ENCODE measurements at places on chromosomes 7 and 10.
A peak's percentile ranks its signal among the peaks of the same experiment; 100 is the strongest.

DNA sequence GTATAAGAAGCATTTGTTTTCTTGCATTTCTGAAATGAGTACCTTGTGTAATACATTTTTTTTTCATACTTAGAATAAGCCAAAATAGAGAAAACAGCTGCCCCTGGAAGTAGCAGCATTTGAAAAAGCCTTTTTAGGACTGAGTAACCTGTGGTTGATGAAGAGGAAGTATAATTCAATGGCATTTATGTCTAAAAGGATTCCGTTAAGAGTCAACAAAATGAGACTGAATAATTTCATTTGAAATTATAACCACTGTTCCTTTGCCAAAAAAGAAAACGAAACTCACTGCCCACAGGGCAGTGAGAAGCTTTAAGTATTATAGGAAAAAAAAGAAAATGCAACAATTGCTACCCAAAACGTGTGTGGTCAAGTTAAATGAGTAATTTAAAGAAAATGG lies 705.6 kb upstream of the PHF14 start:
- no peak for DNase-seq

- DNase-seq = no peak
Observed at GRCh38 chr10:52436664-52437063, 122.6 kb downstream of the DKK1 start.

DNA sequence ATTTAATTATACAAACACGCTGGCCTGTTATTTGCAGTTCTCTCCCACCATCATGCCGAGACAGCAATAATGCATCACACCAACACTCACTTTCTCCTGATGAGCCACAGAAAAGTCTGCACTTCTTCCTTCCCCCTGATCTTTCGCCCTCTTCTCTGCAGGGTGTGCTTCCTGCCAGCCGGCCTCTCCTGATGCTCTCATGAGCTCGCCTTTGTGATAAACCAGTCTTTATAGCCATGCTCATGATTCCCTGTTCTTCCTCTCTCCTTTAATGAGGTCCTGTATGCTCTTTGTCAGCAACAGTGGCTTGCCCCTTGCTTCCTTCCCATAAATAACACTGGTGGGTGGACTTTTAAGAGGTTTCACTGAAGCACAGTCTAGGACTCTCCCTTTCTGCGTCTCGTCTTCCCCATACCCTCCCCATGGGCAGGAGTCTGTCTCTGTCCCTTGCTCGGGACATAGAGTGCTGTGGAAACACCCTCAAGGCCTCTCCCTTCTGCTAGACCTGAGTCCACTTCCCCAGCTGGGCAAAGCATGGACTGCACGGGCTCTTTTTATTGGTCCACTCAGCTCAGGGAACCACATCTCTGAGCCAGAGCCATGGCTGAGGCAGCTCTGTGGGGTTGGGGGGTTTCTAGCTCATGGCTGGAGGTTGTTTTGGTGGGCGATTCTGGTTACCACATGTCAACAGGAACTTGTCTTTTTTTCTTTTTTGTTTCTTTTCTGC lies 133.9 kb downstream of the C10orf105 start:
- DNase-seq = no peak

DNA sequence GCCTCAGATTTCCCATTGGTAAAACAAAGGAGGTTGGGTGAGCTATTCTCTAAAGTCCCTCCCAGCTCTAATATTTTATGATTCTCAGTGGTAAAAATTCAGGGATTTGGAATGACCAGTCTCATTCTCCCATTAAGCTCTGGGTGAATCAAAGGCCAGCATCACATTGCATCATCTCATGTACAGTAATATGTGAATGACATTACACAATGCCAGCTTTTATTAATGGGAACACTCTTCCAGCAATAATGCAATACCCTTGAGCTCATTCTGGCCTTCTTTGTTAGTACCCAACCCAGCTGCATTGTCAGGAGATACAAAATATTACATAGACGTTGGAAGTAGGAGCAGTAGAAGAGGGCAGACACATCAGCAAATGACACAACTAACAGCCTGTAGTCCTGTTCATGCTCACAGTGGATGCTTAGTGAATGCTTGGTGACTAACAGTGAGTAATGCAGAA lies 100.0 kb upstream of the EGR2 start:
- DNase-seq = no peak

DNA sequence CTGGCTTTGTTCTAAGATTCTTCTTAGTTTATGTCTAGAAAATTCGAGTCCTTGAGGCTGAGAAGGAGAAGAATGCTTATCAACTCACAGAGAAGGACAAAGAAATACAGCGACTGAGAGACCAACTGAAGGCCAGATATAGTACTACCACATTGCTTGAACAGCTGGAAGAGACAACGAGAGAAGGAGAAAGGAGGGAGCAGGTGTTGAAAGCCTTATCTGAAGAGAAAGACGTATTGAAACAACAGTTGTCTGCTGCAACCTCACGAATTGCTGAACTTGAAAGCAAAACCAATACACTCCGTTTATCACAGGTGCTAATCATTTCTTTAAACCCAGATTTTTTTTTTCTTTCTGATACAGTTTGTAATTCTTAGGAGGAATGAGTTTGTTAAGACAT lies 6.7 kb downstream of the CEP55 start:
- no peak for DNase-seq

DNA sequence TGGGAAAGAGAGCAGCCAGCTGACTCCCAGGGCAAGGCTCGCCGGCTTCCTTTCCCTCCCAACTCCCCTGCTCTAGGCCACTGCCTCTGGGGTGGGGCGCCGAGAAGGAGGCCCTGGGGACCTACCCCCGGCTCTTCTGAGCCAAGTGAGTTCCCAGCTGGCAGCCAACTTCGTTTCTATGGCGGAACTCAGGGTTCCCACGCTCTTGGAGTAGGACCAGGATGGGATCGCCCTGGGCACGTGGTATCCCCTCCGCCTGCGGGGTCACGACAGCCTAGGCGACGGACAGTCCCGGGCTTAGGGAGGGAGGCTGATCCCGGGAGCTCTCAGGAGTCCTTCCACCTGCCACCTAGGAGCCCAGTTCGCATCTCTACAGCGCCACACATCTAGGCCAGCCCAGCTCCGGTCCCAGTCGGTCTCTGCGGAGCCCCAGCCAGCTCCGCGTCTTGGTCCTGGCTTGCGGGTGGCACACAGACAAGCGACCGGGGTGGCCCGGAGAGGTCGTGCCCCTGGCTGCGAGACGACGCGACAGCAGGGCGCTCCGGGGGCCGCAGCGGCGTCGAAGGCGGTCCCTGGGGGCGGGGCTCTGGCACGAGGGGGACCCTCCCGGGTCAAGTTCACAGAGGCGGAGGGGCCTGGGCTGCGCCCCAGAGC lies 20.5 kb upstream of the GATA3 start:
- DNase-seq = peak; percentile 63

- DNase-seq = no peak
Observed at GRCh38 chr7:8305625-8306388, 43.8 kb upstream of the ICA1 start.

DNA sequence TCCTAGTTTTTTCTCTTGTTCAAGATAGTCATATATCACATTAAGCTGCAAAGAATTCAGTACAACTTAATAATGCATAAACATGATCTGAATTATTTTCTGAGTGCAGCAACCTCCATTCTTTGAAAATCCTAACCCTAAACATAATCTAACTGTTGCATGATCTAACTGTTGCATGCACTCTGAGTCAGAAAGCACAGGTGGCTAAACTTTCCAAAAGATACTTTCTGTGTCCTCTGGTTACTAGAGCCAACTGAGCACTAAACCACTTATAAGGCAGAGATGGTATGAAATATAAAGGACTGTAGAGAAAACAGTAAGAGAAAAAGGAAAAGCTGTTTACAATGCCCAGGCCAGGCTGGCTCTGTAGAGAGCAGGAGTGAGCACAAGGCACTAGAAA lies 23.0 kb upstream of the FAM133B start:
- no peak for DNase-seq

- DNase-seq = no peak
Observed at GRCh38 chr10:3264161-3264761, 91.7 kb upstream of the PITRM1 start.

- no peak for DNase-seq
Observed at GRCh38 chr10:72524489-72524888, 101.4 kb downstream of the MICU1 start.

DNA sequence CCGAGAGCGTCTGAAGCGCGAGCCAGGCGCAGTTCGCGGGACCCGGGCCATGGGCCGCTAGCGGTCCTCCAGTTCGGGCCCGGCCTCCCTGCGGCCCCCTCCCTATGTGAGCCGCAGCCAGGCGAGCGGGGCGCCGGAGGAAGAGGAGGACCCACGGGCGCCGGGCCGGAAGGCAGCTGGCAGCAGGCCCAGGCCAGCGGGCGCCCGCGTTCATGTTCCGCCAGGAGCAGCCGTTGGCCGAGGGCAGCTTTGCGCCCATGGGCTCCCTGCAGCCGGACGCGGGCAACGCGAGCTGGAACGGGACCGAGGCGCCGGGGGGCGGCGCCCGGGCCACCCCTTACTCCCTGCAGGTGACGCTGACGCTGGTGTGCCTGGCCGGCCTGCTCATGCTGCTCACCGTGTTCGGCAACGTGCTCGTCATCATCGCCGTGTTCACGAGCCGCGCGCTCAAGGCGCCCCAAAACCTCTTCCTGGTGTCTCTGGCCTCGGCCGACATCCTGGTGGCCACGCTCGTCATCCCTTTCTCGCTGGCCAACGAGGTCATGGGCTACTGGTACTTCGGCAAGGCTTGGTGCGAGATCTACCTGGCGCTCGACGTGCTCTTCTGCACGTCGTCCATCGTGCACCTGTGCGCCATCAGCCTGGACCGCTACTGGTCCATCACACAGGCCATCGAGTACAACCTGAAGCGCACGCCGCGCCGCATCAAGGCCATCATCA lies 1.1 kb downstream of the ADRA2A start:
- peak; percentile 59 for DNase-seq

DNA sequence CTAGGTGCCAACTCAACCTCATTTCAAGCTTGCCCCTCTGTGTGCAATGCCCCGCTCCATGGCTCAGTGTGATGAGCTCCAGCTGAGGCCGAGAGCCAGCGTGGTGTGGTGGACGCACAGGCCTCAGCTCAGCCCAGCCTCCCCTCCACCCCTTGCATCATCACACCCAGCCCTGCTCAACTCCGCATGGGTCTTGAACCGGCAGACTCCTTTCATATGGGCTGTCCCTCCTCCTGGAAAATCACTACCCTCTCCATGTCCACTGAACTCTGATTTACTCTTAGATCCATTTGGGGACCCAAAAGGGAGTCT lies 16.6 kb upstream of the SLC18A3 start:
- DNase-seq = no peak

DNA sequence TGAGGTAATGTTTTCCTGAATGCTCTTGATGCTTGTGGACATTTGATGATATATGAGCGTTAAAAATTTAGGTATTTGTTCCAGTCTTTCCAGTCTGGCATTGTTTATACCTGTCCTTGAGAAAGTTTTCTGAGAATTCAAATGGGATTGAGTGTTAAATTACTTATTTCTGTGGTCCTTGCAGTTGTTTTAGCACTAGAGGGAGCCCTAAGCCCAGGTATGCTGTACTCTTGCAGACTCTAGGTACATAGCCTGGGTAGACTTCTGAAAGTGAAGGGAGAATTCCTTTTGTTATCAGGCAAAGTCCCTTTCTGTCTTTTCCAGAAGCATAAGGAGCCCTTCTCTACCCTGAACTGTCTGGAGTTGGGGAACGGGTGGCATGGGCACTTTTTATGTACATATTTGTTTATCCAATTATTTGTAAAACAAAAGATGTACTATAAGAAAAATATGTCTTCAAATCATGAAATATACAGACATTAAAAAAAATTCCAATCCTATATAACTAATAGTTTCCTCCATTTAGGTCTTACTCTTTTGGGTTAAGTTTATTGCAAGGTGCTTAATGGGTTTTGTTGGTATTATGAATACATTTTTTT lies 262.1 kb downstream of the ATRNL1 start:
- DNase-seq = no peak

DNA sequence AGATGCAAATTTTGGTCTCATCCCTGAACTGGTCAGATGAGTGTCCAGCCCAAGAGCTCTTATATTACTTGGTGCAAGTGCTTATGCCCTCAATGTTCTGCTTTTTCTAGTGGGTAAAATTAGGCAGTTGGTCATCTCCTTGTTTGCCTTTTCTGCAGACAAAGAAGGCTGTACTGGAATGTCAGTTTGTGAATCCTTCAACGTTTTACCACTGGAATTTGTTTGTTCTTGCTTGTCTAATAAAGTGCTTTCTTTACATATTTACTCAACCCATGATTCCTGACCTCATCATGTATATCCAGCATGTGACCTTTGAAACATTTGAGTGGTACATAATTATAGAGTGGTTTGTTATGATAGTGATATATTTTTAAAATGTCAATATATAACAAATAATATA lies 232.2 kb upstream of the TEX47 start:
- no peak for DNase-seq

DNA sequence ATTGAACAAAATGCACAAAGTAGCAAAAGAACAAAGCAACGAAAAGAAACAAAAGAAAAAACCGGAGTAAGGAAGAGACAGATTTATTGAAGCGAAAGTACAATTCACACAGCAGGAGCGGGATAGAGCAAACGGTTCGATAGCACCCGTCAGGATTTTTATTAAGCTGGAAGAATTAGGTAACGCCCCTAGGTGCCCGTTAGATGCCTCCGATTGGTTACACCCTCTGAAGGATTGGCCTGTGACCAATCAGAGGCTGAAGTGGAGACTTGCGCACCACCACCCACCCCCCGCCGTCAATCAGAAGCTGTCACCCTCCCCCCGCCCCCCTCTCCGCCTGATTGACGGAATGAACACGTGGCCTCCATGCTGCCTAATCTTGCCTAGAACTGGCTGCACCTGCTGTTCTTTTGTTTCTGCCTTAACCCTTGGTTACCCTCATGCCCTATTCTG lies 16.8 kb downstream of the OCM2 start:
- no peak for DNase-seq

- DNase-seq = no peak
Observed at GRCh38 chr10:43735907-43736306, 87.2 kb upstream of the ZNF32 start.

- no peak for DNase-seq
Observed at GRCh38 chr7:140051820-140052219, 10.9 kb downstream of the PARP12 start.

DNA sequence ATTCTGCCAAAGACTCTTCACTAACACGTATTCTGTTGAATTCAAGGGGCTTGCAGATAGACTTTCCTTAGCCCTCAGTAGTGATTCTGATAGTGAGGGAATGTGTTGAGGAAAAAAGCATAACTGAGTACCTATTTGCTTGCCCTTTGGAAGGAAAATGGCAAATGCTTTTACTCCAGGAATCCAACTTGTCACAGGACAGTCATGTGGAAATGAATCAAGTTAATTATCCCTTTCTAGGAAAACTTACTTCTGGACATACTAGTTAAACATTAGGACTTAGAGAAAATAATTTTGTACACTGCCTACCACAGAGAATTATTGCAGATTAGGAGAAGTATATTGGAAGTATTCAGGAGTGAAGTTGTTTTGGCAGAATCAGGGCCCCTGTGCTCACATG lies 148.9 kb upstream of the SLC13A1 start:
- no peak for DNase-seq
